ENCODE measurements at places on chromosomes 3 and 15.

- DNase-seq: no peak
These were observed 584.0 kb upstream of the LMCD1 start for GRCh38 chr3:7917443-7918151.

- DNase-seq: no peak
These were observed 61.8 kb downstream of the SLC7A14 start for GRCh38 chr3:170524073-170524472.

DNA sequence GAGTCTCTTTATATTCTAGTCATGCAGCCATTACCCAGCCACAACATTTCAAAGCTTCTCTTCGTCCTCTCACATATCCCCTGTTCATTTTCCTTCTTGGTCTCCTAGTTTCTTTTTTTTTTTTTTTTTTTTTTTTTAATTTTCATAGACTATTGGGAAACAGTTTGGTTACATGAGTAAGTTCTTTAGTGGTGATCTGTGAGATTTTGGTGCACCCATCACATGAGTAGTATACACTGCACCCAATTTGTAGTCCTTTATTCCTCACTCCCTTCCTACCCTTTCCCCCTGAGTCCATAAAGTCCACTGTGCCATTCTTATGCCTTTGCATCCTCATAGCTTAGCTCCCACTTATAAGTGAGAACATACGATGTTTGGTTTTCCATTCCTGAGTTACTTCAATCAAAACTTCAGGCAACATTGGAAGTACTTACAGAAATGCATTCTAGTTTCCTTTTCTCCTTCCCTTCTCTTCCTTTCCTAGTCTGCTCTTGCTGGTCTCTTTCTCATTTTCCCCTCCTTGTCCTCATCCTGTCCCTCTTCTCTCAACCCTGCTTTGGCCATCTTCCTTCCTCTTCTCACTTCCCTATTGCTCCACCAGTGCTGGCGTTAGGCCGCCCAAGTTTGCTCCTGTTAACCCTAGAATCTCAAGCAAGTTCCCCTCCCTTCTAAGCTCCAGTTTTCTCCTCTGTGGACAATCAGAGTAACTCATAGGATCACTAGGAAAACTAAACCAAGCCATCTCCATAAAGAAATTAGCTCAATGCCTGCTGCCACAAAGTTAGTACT is 4.8 kb downstream of the ATP8B4 start:
- DNase-seq: no peak

DNA sequence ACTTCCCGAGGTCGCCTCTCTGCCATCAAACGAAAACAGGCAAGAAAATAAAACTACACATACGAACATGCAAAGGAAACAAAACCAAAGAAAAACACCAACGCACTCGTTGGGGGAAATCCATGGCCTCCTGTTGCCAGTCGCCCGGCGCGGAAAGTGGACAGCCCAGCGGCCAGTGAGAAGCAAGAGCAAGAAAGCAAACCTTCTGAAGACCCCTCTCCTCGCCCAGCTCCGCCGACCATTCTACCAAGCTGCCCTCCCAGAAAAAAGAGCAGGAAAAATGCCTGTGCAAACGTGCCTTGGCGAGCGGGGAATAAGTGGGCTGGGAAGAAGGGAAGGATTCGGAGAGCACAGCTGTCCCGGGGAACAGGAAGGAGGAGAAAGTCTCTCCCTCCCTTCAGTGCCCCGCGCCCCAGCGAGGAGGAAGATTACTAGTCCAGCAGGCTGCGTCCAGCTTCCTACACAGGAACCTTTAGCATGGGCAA is 802 bp upstream of the NECTIN3 start:
- DNase-seq: no peak
